ENCODE measurements at places on chromosomes 3 and 15.
A peak's percentile ranks its signal among the peaks of the same experiment; 100 is the strongest.

DNA sequence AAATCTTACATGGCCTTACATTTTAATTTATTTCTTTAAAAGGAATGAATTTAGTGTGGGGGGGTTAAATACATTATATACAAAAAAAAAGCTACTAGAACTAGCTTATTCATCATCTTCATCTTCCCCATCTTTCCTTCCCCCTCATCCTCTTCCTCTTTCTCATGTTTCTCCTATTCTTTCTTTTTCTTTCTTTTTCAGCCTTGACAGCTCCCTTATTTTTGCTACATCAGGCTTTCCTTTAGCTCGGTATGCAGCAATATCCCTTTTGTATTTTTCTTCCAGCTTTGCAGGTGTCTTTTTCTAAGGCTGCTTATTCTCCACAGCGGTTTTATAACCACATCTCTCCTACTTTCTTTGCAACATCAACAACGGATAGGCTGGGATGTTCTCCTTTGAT lies 41.3 kb upstream of the PDE8A start:
- DNase-seq: no peak

GRCh38 chr3:52498137-52499054 lies 3.3 kb downstream of the STAB1 start:
- no peak for DNase-seq

- DNase-seq: no peak
Measured at GRCh38 chr3:61858054-61858453, 296.7 kb downstream of the PTPRG start.

- peak; percentile 10 for DNase-seq
Measured at GRCh38 chr3:179973931-179974361, 62.8 kb downstream of the PEX5L start.

- DNase-seq: no peak
Measured at GRCh38 chr15:70355275-70355795, 257.6 kb upstream of the TLE3 start.

DNA sequence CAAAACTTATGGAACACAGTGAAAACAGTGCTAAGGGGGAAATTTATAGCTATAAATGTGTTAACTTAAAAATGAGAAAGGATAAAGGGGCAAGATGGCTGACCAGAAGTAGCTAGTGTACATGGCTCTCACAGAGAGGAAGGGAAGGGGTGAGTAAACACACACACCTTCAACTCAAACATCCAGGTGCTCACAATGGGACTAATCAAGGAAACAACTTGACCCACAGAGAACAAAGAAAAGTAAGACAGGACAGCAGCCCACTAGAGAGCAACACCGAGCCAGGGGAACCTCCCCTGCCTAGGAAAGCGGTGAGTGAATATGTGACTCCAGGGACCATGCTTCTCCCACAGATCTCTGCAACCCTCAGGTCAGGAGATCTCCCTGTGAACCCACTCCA lies 85.0 kb upstream of the UBP1 start:
- DNase-seq: no peak

GRCh38 chr3:140143367-140144069 lies 208.5 kb downstream of the CLSTN2 start:
- no peak for DNase-seq

GRCh38 chr3:184889312-184889904 lies 77.4 kb downstream of the VPS8 start:
- no peak for DNase-seq

DNA sequence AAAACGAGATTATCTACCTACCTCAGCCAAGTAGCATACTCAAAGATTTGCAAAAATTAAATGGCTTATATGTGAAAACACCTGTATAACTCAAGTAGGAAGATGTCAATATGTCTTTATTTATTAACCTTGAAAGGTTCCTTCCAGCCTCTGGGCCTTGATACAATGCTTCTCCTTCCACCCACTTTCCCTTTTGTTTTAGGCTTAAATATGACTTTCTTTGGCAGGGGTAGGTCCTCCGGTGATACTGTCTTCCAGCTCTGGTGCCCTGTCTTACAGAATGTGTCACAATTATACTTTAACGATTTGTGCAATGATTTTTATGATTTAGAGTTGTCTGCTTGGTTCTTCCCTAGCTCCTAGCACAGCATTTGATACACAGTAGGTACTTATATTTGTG lies 4.1 kb downstream of the LINS1 start:
- DNase-seq: no peak

GRCh38 chr3:9976721-9977709 lies 9.6 kb downstream of the EMC3 start:
- DNase-seq: peak; percentile 63

GRCh38 chr3:195550723-195551122 lies 7.6 kb upstream of the PPP1R2 start:
- peak; percentile 48 for DNase-seq

- DNase-seq: peak; percentile 82
Measured at GRCh38 chr15:88331291-88331690, 74.8 kb upstream of the NTRK3 start.

DNA sequence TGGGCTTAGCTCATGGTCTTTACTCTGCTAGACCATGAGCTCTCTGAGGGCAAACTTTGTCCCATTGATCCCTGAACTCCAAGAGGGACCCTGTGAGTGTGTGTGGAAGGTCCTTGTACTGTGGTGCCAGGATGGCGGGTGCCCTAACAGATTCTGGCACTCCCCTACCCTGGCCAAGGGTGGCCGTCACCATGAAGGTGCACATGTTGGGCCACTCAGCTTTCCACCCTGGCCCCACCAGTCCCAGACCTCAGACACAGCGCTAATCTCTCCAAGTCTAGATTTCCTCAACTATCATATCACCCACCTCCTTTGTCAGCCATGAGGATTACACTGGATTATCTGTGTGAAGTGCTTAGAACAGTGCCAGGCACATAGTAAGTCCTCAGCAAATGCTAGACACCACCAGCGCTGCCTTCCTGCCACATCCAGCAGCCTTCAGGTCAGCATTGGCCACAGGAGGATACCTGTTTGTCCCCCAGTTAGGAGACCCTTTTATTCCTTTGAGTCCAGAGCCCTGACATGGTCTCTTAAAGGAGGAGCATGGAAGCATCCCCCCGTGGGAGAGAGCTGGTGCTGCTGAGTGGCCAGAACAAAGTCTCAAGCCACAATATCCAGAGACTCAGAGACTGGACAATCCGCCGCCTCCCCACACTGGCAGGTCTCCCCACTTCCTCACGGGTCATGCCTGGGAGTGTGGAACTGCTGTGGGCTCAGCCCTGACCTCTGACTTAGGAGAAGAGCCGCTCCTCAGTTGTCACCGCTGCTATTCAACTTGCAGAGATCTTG lies 44.5 kb upstream of the SLCO2A1 start:
- DNase-seq: no peak

DNA sequence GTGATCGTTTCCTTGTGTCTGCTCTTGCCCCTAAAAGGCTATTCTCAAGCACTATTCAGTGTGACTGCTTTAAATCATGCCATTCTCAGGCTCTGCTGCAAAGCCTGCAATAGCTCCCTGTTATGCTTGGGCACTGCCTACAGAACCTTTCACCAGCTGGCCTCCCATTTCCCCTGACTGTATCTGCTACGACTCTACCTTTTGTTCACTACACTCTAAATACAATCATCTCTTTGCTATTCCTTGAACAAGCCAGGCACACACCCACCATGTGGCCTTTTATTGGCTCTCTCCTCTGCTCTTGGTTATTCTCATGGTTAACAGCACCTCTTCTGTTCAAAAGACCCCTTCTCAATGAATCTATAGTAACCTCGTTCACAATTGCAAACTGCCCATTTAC lies 29.6 kb upstream of the FNDC3B start:
- DNase-seq: no peak

DNA sequence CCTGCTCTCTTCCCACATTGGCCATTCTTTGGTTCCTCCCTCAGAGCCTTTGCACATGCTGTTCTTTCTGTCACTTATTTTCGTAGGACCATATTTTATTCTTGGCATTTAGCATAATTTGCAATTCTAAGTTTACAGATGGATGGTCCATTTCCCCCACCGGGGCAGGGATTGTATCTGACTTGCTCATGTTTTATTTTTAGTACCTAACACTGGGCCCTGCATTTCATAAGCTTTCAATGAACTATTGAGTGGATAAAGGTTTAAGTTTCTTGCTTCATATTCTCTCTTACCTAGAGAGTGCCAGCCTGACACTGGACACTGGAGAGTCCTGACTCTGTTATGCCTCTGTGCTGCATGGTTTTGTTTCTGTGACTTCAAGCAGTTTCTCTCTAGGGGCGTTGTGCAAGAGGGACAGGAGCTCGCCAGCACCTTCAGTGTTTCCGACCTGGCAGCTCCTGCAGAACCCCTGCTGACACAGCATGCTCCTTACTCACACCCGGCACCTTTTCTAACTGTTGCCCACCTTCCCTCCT lies 87.4 kb downstream of the FLNB start:
- no peak for DNase-seq

DNA sequence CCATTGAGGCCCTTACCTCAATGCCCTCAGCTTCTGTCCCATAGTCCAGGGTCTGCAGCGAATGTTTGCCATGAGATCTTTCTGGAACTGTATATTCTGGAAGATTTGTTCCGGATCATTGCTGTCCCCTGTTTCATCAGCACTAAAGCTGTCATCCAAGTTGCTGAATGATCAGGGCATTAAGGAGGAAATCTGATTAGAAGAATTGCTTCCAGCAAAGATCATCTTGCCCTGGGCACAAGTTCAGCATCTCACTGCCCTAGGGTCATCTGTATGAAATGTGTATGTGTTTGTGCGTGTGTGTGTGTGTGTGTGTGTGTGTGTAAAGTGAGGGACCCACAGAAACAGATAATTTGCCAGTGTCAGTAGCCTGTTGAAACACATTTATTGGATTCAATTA lies 1.4 kb downstream of the TMC3 start:
- DNase-seq: no peak

GRCh38 chr15:80677041-80677440 lies 18.1 kb upstream of the ABHD17C start:
- no peak for DNase-seq

GRCh38 chr15:39581793-39582285 lies 960 bp downstream of the THBS1 start:
- peak; percentile 25 for DNase-seq

DNA sequence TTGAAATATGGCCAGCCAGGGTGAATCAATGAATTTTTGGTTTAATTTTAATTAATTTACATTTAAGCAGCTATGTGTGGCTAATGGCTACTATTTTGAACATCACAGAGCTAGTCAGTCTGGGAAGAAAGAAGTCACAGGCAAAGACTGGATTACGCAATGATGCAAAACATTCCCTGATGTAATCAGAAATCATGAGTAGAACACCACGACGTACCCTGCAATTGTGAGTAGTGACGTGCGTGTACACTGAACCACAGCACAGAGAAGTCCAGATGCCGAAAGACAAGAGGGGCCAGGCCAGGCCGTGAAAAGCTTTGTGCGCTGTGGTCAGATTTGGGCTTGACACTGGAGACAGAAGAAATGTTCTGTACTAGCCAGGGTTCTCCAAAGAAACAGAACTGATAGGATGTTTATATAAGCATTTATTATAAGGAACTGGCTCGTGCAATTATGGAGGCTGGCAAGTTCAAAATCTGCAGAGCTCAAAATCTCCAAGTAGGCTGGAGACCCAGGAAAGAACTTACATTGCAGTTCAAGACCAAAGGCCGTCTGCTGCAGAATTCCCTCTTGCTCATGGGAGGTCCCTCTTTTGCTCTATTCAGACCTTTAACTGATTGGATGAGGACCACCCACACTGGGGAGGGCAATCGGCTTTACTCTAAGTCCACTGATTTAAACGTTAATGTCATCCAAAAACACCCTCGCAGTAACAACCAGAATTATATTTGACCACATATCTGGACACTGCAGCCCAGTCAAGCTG lies 44.6 kb downstream of the SH3BP5 start:
- no peak for DNase-seq

GRCh38 chr3:51927061-51927977 lies 14.4 kb downstream of the RRP9 start:
- no peak for DNase-seq

DNA sequence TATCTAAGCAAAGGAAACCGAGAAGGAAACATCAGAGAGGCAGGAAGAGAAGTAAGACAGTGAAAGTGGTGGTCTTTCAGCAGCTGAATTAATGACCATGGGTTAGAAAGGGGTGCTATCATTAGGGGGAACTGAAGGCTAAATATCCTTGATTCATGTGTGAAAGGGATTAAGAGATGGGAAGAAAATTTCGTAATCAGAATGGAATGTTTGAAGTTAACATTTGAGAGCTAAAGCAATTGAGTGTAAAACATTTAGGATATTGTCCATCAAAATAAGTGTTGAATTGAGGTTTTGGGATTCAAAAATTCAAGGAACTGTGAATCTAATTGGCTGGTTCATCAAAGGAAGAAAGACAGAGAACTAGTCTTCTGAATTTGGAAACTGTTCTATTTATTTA lies 4.1 kb upstream of the ECT2 start:
- no peak for DNase-seq

DNA sequence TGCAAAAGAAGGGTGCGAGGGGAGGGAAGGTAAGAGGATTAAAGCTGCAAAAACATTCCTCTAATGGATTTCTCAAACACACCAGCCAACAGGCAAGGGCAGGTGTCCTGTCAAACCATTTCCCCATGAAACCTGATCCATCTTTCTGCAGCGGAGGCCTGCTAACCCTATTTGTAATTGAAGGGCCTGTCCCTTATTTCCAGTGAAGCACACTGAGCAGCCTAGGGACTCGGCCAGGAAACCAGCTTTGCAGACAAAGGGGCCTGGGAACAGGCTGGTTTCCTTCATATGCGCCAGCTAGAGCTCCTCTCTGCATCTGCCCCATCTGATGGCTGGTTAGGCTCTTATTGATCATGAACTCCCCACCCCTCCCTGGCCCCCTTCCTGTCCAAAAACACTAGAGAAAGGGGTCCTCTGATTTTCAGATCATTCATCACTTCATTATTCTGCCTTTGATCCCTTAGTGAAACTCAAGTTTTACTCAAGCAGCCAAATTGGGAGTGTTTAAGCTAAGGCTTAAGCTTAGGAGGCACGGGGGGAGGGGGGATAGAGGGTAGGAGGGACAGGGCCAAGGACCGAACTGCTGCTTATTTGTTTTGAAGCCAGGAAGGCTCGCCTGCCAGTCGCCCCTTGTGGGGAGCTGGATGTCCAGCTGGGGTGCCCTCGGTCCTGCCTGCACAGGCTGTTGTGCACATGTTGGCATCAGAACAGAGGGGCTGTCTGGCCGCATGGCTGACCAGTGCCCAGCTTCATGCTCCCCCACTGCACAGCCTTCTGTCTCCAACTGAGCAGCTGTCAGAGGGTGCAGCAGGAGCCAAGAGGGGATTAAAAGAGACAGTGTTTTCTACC lies 53.1 kb downstream of the BOC start:
- no peak for DNase-seq

DNA sequence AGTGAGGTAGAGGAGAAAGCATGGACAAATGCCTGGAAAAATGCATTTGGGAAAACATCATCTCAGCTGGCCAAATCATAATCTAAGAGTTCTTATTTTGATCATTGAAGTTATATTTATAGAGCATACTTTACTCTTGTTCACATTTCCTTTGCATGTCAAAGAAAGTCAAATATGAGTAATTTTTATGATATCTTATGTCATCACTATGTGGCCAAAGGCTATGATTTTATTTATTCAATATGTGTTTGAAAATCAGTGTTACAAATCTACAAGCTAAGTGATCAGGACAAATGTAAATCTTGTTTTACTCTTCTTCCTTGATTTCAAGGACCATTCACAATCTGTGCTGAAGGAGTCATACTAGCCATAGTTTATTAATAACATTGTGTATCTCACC lies 237.2 kb upstream of the DPH6 start:
- no peak for DNase-seq

- no peak for DNase-seq
Measured at GRCh38 chr3:107870096-107870495, 220.7 kb downstream of the CD47 start.

GRCh38 chr15:52421029-52421428 lies 107.7 kb downstream of the MYO5A start:
- DNase-seq: no peak

All from activated CD4-positive, alpha-beta T cell treated with anti-CD3 and anti-CD28 coated beads for 36 hours (primary cell).